ENCODE measurements at places on chromosomes 5 and 9. TPM values are rescaled to one million over a fixed set of nuclear protein-coding genes. Genes with fewer than 3 reads are reported as not detected.

IGIP gene
- 2.1 TPM for total RNA-seq

PLCXD3 gene
- total RNA-seq, result 1.1 TPM

SPRY4 gene
- total RNA-seq, result 19.4 TPM

C5orf63 gene
- total RNA-seq, result 9.1 TPM

LCN10 gene
- not detected for total RNA-seq

F12 gene
- 4.0 TPM for total RNA-seq

SQSTM1 gene
- total RNA-seq, result 113 TPM

GHR gene
- total RNA-seq, result 6.6 TPM

ZDHHC11 gene
- total RNA-seq, result 47.6 TPM

RELL2 gene
- 6.7 TPM for total RNA-seq

KIF4B gene
- not detected for total RNA-seq

WHRN gene
- 11.9 TPM for total RNA-seq

OBP2B gene
- not detected for total RNA-seq

GCNT4 gene
- total RNA-seq, result 3.3 TPM

RNF208 gene
- 24.0 TPM for total RNA-seq

HRH2 gene
- 1.2 TPM for total RNA-seq

EIF4E1B gene
- not detected for total RNA-seq

GARIN3 gene
- total RNA-seq, result not detected

ALDOB gene
- not detected for total RNA-seq

TSSK1B gene
- 0.29 TPM for total RNA-seq

DMRTA1 gene
- 7.7 TPM for total RNA-seq

HTR1A gene
- not detected for total RNA-seq

PRR7 gene
- 11.7 TPM for total RNA-seq

TMEM38B gene
- total RNA-seq, result 19.3 TPM

ARHGEF28 gene
- total RNA-seq, result 17.0 TPM

MAML1 gene
- 54.8 TPM for total RNA-seq

IFNK gene
- total RNA-seq, result not detected

CMBL gene
- total RNA-seq, result 10.0 TPM

ESM1 gene
- not detected for total RNA-seq

PIP5KL1 gene
- 3.4 TPM for total RNA-seq

COL5A1 gene
- total RNA-seq, result 21.5 TPM

TMEM215 gene
- total RNA-seq, result not detected

CA9 gene
- total RNA-seq, result 0.31 TPM

SLC4A9 gene
- total RNA-seq, result 0.58 TPM

SPINK6 gene
- total RNA-seq, result not detected

ACTBL2 gene
- not detected for total RNA-seq

OR1Q1 gene
- total RNA-seq, result not detected

RNF183 gene
- 0.44 TPM for total RNA-seq

PCDHB11 gene
- 4.7 TPM for total RNA-seq

C5orf46 gene
- not detected for total RNA-seq

PTGES gene
- 0.19 TPM for total RNA-seq

IL3 gene
- total RNA-seq, result not detected

ST6GALNAC6 gene
- total RNA-seq, result 36.7 TPM

ZNF483 gene
- 20.3 TPM for total RNA-seq

C6 gene
- total RNA-seq, result 0.74 TPM

NIM1K gene
- total RNA-seq, result 0.19 TPM
